Hematopoietic multipotent progenitor cell treated with erythropoietin and hydrocortisone succinate and interleukin-3 and kit ligand, for 8 days (in vitro differentiated cells): ENCODE measurements at places on chromosomes 1 and 21.

DNA sequence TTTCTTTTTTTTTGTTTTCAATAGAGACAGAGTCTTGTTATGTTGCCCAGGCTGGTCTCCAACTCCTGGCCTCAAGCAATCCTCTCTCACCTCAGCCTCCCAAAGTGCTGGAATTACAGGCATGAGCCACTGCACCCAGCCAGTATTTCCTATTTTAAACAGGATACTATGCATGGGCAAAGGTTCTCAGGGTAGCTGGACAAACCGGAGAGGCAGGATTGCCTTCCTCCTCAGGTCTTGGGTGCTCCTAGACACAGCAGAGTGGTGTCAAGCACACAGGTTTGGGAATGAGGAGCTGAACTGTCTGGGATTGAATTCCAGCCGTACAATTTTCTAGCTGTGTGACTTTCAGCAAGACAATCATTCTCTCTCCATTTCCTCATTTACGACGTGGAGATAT is 22.9 kb upstream of the HNRNPU start:
- DNase-seq: no peak

DNA sequence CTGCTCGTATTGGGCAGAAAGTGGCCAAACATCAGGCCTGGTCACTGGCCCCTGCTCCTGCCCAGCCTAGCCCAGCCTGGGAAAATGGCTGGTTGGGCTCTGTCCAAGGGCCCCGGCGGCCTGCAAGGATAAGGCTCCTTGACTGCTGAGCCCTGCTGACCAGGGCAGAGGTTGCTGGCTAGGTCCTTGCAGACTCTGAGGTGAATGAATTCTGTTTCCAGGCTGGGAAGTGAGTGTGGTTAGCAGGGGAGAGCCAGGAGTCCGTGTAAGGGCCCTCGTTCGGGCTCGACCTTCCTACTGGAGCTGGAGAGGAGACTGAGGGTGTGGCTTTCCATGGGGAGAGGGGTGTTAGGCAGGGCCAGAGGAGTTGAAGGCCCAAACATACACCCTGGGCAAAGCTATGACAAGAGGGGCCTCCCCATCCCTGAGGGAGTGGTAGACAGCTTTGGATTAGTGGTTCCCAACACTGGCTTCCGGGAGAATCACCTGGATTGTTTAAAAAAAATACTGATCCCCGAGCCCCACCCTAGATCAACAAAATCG is 20.6 kb downstream of the CSF1 start:
- DNase-seq: no peak

DNA sequence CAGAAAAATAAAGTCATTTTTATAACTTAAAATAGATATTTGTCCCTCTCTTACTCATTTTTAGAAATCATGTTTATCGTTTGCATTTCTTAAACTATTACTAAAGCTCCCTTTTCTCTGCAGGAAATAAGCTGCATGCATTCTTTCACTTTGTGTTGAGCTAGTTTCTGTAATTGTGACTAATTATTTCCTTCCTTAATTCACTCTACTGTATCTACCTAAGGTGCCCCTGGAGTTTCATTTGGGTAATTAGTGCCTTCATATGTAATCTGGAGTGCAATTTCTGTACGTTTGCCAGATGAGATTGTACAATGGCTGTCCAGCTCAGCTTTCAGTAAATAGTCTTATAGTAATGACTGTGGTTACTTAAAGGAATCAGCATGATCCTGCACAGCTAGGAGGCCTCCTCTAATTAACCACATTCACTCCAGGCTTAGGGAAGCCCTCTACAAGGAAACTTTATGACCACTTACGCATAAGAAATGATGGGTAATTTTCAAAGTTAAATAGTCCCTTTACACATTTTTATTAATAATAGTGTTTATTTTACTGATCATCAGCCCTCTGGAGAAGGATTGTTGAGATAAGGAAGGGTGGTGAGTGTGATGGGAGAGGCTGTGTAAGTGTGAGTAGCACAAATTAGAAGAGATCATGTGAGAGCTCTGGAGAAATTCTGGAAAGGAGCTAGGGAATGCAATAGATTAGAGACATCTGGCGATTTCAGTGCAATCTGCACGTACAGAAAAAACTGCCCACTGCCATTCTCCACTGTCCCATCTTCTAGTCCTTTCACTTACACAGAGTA is 86.8 kb downstream of the LRRC8C start:
- DNase-seq: peak; percentile 71

- no peak for DNase-seq
Observed at GRCh38 chr1:18819203-18819602, 40.3 kb downstream of the TAS1R2 start.

DNA sequence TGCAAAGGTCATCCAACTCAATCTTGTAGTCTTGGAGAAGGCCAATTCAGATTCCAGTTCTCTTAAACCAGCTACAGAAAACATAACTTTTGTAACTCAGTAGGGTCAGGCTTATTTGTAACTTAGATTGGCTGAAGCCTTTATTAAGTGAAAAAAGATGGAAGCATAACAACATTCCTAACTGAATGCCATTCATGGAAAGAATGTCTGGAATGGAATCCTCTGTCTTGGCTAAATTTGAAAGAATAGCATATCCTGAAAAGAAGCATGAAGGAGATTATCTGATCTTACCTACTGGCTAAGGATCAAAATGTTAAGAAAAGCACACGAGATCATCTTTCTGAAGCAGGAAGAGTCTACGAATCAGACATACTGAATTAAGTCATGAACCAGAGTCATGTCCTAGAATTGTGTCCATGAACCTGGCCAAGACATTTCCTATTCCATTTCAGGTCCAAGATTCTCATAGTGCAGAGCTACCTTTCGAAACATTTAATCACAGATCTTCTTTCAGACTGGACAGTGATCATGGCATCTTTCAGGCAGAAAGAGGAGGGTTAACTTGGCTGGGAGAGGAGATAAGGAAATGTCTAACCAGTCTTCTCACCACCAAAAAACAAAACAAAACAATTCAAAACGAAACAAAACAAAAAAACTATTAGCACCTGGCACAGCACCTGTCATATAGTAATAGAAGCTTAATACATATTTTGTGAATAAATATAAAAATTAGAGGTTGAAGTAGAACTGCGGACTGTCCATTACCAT is 75.6 kb downstream of the XCL2 start:
- DNase-seq: no peak

GRCh38 chr1:66137235-66137634 is 344.5 kb downstream of the PDE4B start:
- no peak for DNase-seq

- no peak for DNase-seq
Observed at GRCh38 chr1:202688401-202688800, 21.9 kb downstream of the SYT2 start.

- peak; percentile 99 for DNase-seq
Observed at GRCh38 chr1:231159963-231160761, 1.7 kb upstream of the TRIM67 start.

- peak; percentile 87 for DNase-seq
Observed at GRCh38 chr21:45439161-45439872, 34.4 kb downstream of the COL18A1 start.

GRCh38 chr1:241638909-241639622 is 1.1 kb downstream of the CHML start:
- peak; percentile 39 for DNase-seq

DNA sequence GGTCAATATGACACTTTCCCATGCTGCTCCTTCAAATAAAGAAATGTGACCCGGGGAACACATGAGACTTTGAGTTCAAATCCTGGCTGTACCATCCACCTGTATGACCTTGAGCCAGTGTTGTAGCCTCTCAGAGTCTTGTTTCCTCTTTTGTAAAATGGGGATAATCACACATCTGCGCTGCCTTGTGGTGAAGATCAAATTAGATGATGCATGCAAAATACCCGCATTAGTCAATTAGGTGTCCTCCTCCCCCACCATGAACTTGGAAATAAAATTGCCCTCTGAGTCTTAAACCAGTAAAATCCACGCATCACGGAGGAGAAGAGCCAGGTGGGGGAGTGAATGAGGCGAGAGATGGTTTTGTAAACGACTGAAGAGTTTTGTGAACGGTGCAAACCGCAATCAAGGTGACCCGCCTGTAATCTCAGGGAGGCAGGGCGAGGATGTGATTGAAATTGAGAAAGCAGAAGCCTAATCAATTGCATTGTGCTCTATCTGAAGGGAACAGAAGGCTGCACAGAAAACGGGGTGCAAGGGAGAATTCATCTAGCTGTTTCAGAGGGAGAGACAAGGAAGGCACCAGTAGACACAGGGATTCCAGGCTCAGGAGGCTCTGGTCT is 5.8 kb upstream of the AHDC1 start:
- no peak for DNase-seq

DNA sequence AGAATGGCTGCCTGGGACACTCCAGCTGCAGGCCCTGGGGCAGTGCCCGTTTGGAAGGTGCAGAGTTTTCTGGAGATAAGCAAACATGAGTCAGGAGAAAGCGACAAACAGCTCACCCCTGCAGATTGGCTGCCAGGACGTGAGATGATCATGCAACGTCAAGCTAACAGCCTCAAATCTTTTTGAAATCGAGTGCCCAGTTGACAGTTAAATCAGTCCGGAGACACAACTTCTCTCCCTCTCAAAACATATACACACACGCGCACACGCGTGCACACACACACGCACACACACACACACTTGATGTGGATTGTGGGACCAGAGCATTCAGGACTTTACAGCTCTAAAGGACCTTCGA is 49.4 kb downstream of the TENT5C start:
- peak; percentile 95 for DNase-seq

- DNase-seq: no peak
Observed at GRCh38 chr21:37058261-37058660, 14.6 kb downstream of the PIGP start.

- DNase-seq: peak; percentile 6
Observed at GRCh38 chr1:234776876-234777855, 167.2 kb upstream of the IRF2BP2 start.

GRCh38 chr1:91549041-91549735 is 48.5 kb downstream of the CDC7 start:
- no peak for DNase-seq

GRCh38 chr1:169585181-169585580 is 1.1 kb downstream of the F5 start:
- no peak for DNase-seq

DNA sequence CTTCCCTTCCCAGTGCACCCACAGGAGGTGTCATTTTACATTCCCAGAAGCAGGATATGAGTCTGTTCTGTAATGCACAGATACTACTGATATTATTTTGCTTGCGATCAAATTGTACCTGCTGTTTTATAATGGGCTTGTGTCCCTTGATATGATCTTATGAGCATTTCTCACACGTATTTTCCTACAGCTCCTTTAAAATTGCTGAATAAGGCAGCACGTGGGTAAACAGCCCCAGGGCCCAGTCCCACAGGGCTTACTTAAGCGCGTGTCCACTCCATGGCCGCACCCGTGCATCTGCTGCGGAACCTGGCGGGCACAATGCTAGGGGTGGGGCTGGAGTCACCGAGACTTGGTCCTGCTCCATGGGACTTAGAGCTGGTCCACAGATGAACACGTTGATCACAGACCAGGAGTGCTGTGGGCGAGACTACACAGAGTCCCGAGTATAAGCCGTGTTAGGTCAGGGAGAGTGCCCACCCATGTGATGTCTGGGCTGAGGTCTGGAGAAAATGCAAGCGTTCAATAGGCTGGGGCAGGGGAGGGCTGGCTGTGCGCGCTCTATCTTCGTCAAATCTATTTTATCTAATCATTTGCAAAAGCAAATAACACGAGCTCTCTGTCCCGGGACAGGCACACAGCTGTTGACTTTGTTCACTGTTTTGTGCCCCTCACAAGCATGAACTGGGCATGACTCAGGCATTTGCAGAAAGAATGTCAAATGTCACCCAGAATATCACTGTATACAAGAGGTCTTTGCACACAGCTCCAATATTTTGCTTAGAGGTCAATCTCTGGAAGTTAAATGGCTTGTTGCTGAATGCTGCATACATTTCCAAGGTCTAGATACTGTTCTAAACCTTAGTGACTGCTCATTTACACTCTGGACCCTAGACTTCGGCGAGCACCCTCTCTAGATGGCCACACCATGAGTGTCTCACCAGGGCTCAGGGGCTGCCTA is 119.3 kb downstream of the CRYAA start:
- DNase-seq: no peak

- DNase-seq: no peak
Observed at GRCh38 chr1:183719289-183719688, 66.2 kb upstream of the APOBEC4 start.

DNA sequence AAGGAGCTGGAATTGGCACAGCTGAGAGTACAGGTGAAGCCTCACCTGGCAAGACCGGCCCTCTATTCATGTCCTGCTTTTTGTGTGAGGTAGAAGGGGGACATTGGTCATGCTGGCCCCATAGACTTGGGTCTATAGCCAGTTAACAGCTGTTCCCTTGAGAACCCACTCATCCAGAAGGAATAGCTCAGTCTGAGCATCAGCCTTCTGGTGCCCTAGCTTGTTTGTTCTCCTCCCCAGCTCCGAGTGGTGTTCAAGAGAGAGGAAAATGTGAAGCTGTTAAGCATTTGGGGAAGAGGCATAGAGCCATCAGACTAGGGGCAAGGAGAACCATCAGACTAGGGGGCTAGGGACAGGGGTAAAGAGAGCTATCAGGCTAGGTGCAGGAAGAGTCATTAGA is 290.9 kb downstream of the SIPA1L2 start:
- DNase-seq: no peak

DNA sequence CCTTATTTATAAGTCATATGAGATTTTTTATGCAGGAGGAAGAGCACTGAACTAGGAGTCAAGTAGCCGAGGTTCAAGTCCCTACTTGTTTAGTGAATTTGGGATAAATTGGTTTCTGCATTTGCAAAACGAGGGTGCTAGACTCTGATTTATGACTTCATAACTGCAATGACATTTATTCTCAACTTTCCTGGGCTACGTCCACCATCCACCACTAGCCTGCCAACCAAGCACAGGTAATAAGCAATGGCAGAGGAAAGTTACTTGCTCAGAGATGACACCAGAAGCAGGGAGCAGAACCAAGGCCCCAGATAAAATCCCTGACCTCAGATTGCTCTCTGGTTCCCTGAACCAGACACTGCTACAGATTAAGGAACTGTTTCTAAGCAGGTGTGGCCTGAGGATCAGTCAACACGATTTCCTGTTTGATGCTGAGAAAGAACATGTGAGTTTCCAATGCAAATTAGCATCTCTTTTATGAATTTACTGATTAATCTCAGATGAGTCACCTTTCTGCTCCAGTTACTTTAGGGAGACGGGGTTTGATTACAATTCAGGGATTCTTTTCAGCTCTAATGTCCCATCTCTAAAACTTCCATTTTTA is 52.7 kb downstream of the PLPP3 start:
- no peak for DNase-seq

- no peak for DNase-seq
Observed at GRCh38 chr1:26848941-26849774, 13.8 kb upstream of the SFN start.

DNA sequence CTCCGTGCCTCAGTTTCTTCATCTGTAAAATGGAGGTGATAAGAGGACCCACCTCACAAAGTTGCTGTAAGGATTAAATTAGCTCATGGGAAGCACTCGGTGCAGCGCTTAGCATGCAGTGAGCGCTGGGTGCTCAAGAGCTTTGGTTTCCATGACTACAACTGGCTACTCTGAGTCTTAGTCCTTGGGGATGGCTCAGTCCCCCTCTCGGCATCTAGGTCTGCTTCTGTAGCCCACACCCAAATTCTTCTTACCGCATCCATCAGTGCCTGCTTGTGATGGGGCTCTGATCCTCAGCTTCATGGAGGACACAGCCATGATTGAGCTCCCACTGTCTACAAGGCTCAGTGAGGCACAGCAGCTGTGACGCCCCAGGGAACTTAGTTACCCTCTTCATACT is 159.0 kb downstream of the ACTL8 start:
- DNase-seq: no peak

- DNase-seq: peak; percentile 35
Observed at GRCh38 chr1:116825720-116826438, 71.6 kb downstream of the CD2 start.

- no peak for DNase-seq
Observed at GRCh38 chr21:16125274-16125673, 395.5 kb downstream of the USP25 start.

GRCh38 chr1:226960256-226960655 is 20.2 kb downstream of the COQ8A start:
- no peak for DNase-seq
